NCI-H2107 (cell line): ENCODE measurements at places on chromosomes 1 and 21.

DNA sequence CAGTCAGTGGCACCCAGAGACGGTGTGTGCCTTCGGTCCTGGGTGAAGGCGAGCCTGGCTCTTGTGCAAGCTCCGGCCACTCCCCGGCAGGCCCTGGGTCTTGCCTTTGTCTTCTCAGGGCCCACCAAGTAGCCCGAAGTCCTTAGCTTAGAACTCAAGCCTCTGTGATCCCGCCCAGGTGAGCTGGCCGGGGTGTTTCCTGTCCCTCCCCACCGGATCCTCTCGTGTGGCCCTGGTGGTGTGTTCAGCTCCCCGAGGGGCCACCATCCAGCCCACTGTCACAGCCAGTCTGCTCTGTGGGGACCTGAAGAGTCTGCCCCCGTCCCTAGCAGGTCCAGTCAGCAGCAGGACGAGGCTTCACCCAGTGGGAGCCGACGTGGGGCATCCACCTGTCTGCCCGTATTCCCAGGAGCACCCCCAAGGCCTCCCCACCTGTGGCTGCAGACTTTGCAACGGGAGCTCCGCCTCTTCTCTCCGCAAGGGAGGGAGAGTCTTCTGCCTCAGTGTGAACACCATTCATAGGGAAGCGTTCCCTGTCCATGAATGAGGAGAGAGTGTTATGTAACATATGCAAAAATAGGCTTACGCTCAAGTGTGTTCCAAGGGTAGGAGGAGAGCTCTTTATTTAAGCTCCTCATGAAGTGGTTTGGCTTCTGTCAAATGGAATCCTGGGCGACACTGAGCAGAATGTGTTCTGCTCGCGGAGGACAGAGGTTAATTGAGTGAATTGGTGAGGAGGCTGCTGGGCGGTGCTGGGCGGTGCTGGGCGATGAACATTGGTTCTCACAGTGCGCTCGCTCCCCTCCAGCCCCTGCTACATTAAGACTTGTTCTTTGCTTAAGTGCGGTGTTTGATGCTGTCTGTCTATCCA lies 108.9 kb downstream of the CRYAA start:
- DNase-seq = no peak

DNA sequence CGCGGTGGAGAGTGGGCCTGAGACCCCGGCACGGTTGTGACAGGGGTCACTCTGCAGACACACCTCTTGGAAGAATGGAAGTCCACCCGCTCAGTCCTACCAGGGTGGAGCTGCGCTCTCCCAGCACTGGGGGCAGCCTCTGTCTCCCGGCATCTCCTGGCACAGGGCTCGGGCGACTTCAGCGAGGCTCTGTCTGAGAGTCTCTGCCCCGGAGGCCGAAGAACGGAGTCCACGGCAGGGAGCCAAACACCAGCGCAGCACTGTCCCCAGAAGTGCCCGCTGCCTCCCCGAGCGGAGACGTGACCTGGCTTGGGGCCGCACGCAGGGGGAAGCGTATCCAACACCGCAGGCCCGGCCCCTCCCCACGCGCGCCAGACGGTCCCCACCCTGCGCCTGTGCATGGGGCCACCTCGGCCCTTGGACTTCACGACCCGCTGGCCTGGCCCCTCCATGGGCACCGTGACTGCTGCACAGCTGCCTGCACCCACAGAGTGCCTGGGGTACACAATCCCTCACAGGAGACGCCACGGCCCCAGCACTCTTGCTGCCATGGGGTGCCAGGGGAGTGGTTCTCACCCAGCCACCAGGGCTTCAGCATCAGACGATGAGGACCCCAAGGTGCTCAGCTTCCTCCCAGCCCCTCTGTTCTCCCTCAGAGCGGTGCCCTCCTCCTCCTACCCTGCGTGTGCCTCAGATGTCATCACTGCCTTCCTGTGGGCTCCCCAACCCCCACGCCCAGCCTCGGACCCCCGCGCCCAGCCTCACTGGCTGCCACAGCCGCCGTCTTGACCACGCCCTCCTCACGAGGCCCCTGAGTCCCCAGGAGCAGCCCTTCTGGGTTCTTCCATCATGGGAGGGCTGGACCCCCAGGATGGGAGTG lies 14.9 kb upstream of the RNF223 start:
- DNase-seq = no peak

- DNase-seq = peak; percentile 60
Measured at GRCh38 chr1:216723274-216723780, at the start of gene ESRRG. Gene ESRRG (minus strand): TSS chr1:216723429. CDS start chr1:216723299, 130 bp downstream.

DNA sequence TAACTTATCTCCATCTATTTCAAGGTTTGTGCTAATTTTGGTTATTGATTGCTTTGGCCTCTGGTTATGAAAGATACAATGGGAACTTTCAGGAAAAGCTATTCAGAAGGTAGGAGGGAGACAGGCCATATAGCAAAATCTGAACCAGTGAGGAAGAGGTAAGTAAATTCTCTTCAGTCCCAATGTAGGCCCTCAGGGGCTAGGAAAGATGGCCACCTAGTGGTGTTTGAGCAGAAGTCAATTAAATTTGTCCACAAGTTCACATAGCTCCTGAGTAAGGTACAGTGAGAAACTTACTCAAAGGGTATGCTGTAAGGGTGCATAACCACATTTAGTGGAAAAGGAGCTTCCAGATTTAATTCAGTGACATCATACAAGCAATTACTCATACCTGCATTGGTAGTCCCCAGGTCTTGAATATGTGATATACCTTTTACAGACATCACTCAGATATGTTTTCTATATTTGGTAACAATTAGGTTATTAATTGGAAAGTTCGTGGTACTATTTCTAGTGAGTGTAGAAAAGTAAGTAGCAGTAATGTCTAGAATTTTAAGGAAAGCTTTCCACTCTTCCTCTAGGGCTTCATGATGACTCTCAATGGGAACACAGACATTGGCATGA lies 21.4 kb upstream of the FMO1 start:
- peak; percentile 37 for DNase-seq

GRCh38 chr1:101004670-101005069 lies 20.9 kb downstream of the DPH5 start:
- DNase-seq = no peak

DNA sequence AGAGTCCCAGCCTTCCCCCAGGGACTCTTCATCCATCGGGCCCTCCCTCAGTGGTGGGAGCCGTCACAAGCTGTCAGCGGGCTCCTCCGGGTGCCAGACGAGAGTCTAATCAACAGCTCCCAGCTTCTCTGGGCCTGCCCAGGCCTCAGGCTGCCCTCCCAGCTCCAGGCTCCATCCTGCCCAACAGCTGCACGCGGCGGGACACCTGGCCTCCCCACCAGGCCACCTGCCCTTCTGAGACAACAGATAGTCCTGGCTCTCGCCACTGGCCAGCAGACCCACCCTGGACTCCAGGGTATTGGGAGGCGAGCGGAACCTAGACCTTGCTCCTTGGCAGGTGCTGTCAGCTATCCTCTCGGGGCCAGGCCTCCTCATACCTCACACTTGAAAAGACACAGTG lies 3.1 kb downstream of the WNT4 start:
- no peak for DNase-seq

- DNase-seq = no peak
Measured at GRCh38 chr1:44239961-44240371, 26.7 kb downstream of the DMAP1 start.

GRCh38 chr1:68085752-68086151 lies 35.3 kb upstream of the DIRAS3 start:
- DNase-seq = no peak

DNA sequence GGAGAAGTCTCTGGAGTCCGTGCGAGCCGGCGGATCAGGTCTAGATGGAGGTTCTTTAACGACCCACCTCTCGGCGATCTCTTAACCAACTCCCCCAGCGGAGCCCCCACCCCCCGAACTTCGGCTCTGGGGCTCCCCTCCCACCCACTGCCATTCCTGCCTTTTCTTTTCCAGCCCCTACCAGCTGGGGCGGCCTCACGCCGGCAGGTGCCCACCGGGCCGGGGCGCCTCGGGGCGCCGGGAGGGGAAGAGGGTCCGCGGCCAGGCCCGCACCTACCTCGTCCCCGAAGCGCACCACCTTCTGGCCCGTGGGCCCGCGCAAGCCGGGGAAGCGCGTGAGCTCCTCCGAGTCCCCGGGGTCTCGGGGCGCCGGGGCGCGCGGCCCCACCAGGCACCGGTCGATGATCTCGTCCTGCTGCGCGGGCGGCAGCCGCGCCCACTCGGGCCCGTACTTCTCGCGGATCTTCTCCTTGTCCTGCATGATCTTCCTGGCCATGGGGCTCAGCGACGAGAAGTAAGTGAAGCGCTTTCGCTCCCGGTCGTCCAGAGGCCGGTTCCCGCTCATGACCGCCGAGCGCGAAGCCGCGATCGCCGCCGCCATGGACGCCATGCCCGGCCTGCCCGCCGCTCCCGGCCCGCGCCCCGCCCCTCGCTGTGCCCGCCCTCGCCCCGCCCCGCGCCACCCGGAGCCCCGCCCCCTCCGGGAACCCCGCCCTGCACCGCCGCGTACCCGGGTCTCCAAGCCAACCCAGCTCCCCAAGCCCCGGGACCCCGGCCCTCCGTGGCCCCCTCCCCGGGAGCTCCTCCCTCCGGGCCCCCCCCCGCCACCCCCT lies at the start of gene C1orf198:
C1orf198 (minus strand) TSS at position 619 of the 833 bp plus-strand sequence; CDS start at position 610, 9 bp downstream.
- DNase-seq = peak; percentile 63

- no peak for DNase-seq
Measured at GRCh38 chr1:75542818-75543570, 67.9 kb downstream of the SLC44A5 start.

DNA sequence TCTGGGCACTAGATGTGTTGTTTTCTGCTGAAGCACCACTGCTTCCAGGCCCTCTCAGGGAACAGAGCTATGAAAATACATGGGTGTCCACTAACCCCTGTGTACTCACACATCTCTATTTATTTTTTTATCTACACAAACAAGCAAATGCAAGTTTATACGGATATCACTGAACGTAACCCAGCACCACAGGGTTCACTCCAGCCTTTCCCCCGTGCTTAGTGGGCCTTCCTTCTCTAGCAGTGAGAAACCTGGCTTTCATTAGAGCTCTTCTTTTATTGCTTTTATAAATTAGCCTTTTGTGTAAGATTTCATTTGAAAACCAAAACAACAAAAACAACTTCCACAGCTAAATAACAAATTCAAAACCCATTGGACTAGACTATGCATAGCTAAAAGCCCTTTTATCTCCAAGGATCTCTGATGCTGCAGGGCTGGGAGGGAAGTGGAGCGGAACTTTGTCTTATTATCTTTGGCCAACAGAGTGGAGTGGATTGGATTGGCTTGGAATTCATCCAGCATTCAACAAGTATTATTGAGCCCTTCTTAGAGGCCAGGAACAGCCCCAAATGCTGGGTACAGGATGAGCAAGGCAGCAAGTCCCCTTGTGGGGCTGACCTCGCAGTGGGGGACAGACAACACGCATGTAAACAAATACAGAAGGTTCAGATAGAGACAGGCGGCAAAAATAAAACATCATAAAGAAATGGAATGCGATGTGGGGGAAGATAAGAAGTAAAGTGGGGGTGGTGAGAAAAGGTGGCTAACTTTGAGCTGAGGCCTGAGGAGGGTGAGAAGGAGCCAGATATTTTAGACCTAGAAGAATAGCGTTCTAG lies 371.8 kb upstream of the POU3F1 start:
- no peak for DNase-seq

- no peak for DNase-seq
Measured at GRCh38 chr1:4424766-4425165, 229.6 kb upstream of the AJAP1 start.

GRCh38 chr1:10398278-10398733 lies 558 bp upstream of the PGD start:
- DNase-seq = no peak

- DNase-seq = no peak
Measured at GRCh38 chr1:69220672-69221071, 347.1 kb upstream of the LRRC7 start.

DNA sequence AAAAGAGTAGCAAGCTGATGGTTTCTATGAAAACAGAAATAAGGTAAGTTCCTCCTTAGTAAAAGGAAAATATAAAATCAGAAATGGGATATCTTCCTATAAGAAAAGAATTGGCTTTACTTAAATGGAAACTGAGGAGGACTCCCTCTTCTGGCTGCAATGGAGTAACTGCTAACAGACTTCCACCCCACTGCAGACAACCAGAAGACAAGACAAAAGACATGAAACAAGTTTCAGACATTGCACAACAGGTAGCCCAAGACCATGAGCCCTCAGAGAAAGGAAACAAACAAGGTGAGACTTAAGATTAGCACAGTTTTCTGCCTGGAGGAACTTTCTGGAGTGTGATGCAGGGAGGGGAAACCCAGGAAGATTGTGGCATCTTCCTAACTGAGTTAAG lies 17.0 kb upstream of the OLFML2B start:
- no peak for DNase-seq

- no peak for DNase-seq
Measured at GRCh38 chr1:164643018-164643417, 84.0 kb downstream of the PBX1 start.

GRCh38 chr1:94246692-94247137 lies 9.3 kb upstream of the ARHGAP29 start:
- DNase-seq = no peak

- no peak for DNase-seq
Measured at GRCh38 chr21:31667639-31668038, 8.1 kb downstream of the SOD1 start.

GRCh38 chr1:155002464-155003226 lies at the start of gene ZBTB7B:
Gene ZBTB7B (plus strand): TSS chr1:155002802. CDS start chr1:155014661, 11,859 bp downstream.
- peak; percentile 73 for DNase-seq

GRCh38 chr21:33696465-33696864 lies 54.2 kb downstream of the ITSN1 start:
- DNase-seq = no peak

GRCh38 chr1:244099258-244099930 lies 48.3 kb downstream of the ZBTB18 start:
- DNase-seq = no peak

DNA sequence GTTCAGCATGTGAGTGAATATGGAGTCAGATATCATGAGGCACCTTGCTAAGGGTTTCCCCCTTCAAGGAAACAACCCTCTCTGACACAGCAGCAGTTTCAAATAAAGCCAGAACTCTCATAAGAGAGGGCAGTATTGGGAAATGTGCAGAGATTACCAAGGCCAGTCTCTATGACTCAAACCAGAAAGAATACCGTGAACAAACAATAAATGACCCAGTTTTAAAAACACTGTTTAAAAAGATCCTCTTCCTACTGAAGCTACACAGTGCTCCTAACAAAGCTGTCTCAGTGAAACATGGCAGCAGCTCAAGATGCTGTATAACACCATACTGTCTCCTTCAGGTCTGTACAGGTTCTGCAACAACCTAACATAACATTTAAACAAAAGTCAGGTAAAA lies 102.6 kb downstream of the KIAA0319L start:
- DNase-seq = no peak

GRCh38 chr1:30521261-30521865 lies 202.0 kb downstream of the MATN1 start:
- no peak for DNase-seq

DNA sequence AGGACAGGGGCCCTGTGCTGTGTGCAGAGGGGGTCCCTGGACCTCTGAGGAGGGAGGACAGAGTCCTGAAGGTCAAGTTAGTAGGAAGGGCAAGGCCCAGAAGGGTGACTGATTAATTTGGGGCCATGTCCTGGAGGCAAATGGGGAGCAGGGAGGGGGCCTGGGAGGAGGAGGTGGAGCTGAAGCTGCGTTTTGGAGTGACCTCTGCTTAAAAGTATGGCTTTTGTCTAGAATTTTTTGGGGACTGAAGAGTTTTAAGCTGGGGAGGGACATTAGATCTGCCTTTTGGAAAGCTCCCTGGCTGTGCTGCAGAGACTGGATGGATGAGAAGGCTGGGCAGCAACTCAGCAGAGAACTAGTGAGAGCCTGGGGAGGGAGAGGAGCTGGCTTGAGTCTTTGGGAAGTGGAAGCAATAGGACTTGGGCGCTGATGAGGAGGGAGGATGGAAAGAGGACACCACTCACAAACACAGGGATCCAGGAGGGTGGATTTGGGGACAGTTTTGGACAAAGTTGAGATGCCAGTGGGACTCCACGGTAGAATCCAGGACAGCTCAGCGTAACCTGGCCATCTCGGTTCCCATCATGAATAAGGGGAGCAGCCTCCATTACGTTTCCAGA lies 52.9 kb downstream of the ACBD3 start:
- no peak for DNase-seq
